ENCODE measurements at places on chromosomes 6 and 20.

DNA sequence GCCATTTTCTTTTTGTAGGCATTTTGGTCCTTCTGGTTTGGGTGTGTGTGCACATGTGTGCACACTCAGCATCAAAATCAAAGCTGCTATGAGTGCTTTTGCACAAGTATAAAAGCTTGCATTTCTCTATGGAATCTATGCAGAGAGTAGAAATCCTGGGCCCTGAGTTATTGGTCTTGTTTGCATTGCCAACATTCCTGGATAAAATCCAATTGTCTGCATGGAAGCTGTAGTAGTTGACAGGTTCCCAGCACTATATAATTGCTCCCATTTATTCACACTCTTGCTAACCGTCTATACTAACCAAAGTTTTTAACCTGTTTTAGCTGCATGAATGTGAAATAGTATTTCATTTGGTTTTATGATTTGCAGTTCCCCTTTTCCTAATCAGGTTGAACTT lies 277.0 kb downstream of the FOXA2 start:
- peaks cover 17% of the 10 kb centered on the region for H3K27me3 ChIP-seq
- no peak overlapping the region for H3K27ac ChIP-seq
- H3K4me1 ChIP-seq: no peaks in the 10 kb centered on the region
- H3K4me3 ChIP-seq: no peak overlapping the region
- H3K36me3 ChIP-seq: no peaks in the 10 kb centered on the region

- no peak for DNase-seq
- no peak overlapping the region for H3K27ac ChIP-seq
- peaks cover 26% of the 10 kb centered on the region for H3K4me1 ChIP-seq
Measured at GRCh38 chr6:14440940-14441781, 323.6 kb downstream of the CD83 start.

- no peaks in the 10 kb centered on the region for H3K4me1 ChIP-seq
- H3K36me3 ChIP-seq: no peaks in the 10 kb centered on the region
- H3K4me3 ChIP-seq: no peak overlapping the region
- no peak for DNase-seq
- peaks cover 23% of the 10 kb centered on the region for H3K27me3 ChIP-seq
Measured at GRCh38 chr6:107689951-107690642, 134.0 kb downstream of the SCML4 start.

DNA sequence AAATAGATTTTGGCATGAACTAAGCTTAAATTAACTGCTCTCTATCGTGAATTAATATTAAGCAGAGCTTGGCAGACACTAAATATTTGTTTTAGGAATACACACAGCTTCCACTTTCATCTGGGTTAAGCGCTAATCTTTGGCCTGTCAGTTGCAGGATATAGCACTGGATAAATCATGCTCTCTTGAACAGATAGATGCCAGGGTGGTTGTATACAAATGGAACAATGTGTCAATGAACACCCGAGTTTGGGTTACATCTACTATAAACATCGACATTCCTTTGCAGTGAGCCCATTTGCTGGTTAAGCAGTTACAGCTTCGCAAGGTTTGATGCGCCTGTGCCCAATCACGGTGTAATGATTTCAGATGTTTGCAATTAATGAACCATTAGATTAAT lies 338.2 kb upstream of the ZFP64 start:
- H3K36me3 ChIP-seq: no peaks in the 10 kb centered on the region
- no peak overlapping the region for H3K27ac ChIP-seq
- no peaks in the 10 kb centered on the region for H3K4me1 ChIP-seq

DNA sequence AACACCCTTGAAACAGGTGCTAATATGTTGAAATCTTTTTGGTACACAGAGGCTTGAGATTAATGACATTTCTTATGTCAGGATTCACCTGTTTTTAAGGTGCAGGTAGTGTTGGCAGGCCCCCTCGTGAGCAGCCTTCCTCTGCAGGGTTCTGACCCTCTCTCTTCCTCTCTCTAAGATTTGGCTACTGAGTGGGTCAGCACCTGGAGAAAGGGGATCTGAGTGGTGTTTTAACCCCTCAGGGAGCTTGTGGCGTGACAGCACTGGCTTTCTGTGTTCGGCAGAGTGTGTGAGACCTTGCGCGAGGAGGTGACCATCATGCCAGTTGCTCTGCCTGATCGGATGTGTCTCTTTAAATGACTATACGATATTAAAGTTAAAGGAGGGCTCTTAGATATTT lies 37.1 kb downstream of the HIVEP1 start:
- no peaks in the 10 kb centered on the region for H3K36me3 ChIP-seq
- peak; percentile 13 for DNase-seq
- peak overlapping the region; percentile 93 for H3K27ac ChIP-seq
- H3K4me1 ChIP-seq: peaks cover 57% of the 10 kb centered on the region
- H3K4me3 ChIP-seq: no peak overlapping the region

DNA sequence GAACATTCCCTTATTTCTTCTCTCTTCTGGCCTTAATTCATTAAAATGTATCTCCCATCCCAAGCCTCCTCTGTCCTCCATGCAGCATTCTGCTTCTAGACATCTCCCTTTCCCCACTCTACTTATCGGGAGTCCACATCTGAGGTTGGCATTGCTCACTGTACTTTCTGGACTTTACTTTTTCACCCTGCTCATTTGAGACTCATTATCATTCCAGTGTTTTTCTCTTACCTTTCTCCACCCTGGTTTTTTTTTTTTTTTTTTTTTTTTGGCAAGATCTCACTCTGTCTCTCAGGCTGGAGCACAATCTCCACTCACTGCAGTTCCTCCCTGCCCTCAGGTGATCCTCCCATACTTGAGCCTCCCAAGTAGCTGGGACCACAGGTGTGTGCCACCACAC lies 4.5 kb downstream of the ENPP3 start:
- DNase-seq: no peak
- H3K27ac ChIP-seq: no peak overlapping the region
- H3K4me3 ChIP-seq: no peak overlapping the region
- no peaks in the 10 kb centered on the region for H3K36me3 ChIP-seq
- no peaks in the 10 kb centered on the region for H3K27me3 ChIP-seq

DNA sequence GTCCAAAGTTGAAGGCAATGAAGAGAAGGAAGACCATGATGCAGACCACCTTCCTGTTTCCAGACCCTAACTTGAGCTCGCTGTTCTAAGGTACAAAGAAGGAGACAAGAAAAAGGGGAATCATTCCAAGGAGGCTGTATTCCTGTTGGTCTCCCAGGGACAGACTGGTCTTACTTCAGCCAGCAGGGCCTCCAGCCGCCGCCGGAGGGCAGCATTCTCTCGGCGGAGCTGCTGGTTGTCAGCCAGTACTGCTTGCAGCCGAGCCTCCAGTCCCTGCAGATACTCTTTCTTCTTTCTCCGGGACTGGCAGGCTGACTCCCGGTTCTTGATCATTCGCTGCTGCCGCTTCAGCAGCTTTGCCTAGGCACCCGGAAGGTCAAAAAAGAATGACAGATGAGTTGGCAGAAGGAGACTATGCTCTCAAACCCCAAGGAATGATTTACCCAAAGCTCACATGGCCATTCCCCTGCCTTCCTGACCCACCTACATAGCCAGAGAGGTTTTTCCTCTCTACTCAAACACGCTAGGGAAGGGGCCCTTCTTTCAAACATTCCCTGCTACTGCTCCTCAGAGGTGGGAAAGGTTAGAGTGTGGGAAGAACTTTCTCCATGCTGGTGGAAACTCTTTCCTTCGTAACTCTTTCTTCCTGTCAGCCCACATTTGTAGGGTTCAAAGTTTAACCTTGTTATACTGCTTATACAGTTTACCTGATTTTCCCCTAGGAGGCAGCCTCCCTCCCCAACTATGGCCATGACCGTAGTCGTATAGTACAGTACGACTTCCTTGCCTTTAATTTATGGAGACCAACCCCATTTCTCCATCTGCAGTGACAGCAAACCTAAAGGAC lies 9.0 kb downstream of the ATF6B start:
- H3K4me1 ChIP-seq: peaks cover 17% of the 10 kb centered on the region
- H3K4me3 ChIP-seq: no peak overlapping the region
- DNase-seq: peak; percentile 63
- H3K27me3 ChIP-seq: no peaks in the 10 kb centered on the region

DNA sequence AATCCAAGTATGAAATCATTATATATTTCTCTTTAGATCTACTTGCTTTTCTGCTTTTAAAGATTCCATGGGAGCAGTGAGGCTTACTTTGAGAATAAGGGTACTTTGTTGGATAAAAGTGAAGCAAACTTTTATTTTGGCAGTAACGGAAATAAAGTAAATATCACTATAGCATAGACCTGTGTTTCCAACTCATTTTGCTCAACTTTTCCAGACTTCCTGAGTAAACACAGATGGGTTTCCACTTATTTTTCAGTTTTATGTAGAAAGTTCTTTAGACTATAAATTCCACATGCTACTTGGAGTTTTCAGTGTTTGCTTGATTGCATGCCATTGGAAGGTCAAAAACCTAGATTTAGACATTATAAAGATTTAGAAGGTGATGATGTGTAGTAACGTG lies 6.2 kb downstream of the STX16 start:
- no peaks in the 10 kb centered on the region for H3K27me3 ChIP-seq
- DNase-seq: no peak
- H3K4me1 ChIP-seq: peaks cover 34% of the 10 kb centered on the region

- H3K4me3 ChIP-seq: peak overlapping the region; percentile 58
- no peaks in the 10 kb centered on the region for H3K27me3 ChIP-seq
- no peaks in the 10 kb centered on the region for H3K36me3 ChIP-seq
- no peak overlapping the region for H3K27ac ChIP-seq
- peaks cover 62% of the 10 kb centered on the region for H3K4me1 ChIP-seq
- DNase-seq: peak; percentile 39
Measured at GRCh38 chr6:107668743-107669474, 155.2 kb downstream of the SCML4 start.

Data from naive B cell (primary cell).